K562 (cell line): ENCODE measurements at places on chromosomes 2 and 18. TPM values are rescaled to one million over a fixed set of nuclear protein-coding genes. Genes with fewer than 3 reads are reported as not detected.

DNA sequence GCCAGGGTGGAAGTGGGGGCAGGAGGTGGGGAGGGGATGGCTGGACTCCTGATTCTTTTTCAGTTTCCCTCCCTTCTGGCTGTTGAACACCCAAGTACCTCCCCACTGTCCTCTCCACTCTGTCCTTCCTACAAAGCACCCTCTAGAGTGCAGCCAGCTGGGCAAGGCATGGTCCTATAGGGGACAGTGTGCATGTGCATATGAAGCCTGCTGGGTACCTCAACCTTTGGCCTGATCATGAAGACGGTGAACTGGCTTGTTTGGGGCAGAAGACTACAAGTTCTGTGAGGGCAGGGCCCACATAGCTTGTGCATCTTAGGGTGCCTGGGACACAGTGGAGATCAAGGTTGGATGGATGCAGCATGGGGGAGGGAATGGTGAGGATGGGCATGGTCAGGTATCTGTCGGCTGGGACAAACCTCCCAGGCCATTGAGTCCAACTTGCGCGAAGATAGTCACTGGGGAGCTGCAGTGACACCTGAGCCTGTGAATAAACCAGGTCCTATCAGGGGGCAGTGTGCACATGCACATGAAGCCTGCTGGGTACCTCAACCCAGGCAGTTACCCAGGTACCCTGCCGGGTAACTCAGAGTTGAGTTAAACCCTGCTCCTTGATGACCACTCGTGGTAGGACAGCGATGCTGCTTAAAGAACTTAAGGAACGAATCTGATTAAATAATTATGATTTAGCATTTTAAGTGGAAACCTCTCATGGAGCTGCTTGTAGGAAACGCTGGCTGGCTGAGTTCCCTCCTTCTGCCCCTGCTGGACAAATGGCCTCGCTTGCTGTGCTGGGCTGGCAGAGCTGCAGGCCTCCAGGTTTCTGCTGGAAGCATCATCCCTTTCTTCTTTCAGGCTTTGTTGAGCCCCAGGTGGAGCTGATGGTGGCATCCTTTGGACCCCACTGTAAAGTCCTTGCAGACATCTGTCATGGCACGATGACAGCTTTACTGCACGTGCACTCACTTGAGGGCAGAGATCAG, 84.0 kb downstream of the POLR1A start:
- DNase-seq = no peak
- no peaks in the 10 kb centered on the region for H3K27me3 ChIP-seq
- no peak overlapping the region for H3K4me3 ChIP-seq
- peaks cover 29% of the 10 kb centered on the region; the same call in 2 of the 3 replicates for H3K36me3 ChIP-seq
- no peak overlapping the region for H3K27ac ChIP-seq
- peaks cover 7% of the 10 kb centered on the region; the same call in 2 of the 3 replicates for H3K4me1 ChIP-seq

DNA sequence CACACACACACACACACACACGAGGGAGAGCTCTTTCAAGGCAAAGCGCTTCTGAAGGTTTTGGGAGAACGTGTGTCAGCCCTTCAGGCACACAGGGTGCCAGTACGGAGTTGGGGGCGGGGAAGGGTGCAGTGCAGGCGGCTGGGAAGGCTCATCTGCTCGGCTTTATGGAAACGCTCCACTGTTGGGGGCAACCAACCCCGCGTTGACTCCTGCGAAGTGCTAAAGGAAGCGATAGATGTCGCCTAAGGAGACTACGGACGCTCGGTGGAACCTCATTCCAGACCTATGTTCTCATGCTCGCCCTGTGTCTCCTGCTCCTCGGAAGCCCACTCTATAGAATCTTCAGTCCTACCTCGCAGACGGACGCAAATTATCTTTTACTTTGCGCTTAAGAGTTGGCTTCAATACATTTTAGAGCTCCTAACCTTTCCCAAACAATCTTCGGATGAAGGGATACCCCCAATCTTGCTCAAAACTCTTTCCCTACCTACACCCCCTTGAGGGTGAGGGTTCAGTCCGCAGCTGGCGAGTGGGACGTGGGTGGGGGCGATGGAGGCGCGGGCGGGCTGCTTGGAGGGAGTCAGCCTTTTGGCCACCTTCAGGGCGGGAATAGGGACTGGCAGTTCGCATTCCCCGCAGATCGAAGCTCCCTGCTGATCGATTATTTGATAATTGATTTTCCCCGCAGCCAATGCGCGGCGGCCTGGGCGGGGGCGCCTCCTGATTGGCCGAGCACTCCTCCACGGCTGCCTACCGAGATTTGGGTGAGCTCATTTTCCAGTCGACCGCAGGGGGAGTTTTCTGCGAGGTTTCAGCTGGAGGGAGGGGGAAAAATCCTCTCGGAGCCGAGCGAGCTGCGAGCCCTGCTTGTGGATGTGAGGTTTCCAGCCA, 1.9 kb upstream of the MEIS1 start:
- peaks cover 4% of the 10 kb centered on the region; the same call in 2 of the 3 replicates for H3K36me3 ChIP-seq
- H3K4me3 ChIP-seq = peak overlapping the region; percentile 50
- peaks cover 28% of the 10 kb centered on the region for H3K4me1 ChIP-seq
- DNase-seq = peak; percentile 90

The COL4A4 gene
- 0.07 TPM in 1 of 2 replicates, not detected in the other for total RNA-seq

- H3K27ac ChIP-seq = no peak overlapping the region
- H3K4me3 ChIP-seq = no peak overlapping the region
- no peaks in the 10 kb centered on the region for H3K27me3 ChIP-seq
- DNase-seq = no peak
Measured at GRCh38 chr2:36677386-36677785, 19.1 kb upstream of the VIT start.

The CTNNA2 gene
- 0.09 and 0.40 TPM in 2 replicates for total RNA-seq

- no peak overlapping the region for H3K4me3 ChIP-seq
- H3K27ac ChIP-seq = no peak overlapping the region
- no peaks in the 10 kb centered on the region for H3K36me3 ChIP-seq
- no peaks in the 10 kb centered on the region for H3K4me1 ChIP-seq
- peaks cover 9% of the 10 kb centered on the region; the same call in 1 of the 2 replicates for H3K27me3 ChIP-seq
- DNase-seq = no peak
Measured at GRCh38 chr2:232465061-232465460, 9.1 kb downstream of the ALPI start.

GRCh38 chr2:230410263-230410662, 5.7 kb upstream of the SP100 start:
- peaks cover 13% of the 10 kb centered on the region; the same call in 2 of the 3 replicates for H3K4me1 ChIP-seq
- H3K27me3 ChIP-seq = no peaks in the 10 kb centered on the region
- H3K4me3 ChIP-seq = no peak overlapping the region
- no peaks in the 10 kb centered on the region for H3K36me3 ChIP-seq

DNA sequence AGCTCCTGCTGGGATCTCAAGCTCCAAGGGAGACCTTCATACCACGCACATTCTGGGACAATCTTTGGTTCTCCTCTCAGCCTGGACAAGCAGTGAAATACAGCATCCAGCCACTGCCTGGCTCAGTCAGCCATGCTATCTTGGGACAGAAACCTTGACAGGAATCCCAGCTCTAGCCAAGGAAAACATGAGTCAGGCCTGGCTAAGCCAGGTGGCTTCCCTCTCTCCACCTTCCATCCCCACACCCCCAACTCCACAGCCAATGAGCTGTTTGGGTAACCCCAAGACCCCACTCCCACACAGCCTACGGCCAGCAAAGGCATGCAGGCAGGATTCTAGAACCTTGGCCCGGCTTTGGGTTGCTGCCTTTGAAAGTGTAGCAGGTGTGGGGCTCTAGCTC, 64.9 kb downstream of the MCFD2 start:
- DNase-seq = peak; percentile 62
- H3K36me3 ChIP-seq = no peaks in the 10 kb centered on the region
- no peak overlapping the region for H3K4me3 ChIP-seq

The GCKR gene
- total RNA-seq = 0.25 and 0.55 TPM in 2 replicates

DNA sequence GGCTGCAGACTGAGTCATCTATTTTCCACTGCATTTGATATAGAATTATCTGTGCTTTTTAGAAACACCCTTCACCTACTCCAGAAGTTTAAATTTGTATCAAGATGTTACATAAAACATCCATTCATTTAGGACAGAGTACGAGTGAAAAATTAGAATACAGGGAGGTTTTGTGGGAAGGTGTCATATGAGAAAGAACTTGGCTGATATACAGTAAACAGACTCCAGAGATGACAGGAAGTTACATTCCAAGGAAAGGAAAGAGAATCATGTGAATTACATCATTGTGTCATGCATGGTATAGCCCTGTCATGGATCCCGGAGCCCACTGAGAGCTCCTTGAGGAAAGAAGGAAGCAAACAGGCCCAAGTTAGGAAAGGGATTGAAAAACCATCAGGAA, 341.5 kb upstream of the PKDCC start:
- no peak overlapping the region for H3K27ac ChIP-seq
- no peaks in the 10 kb centered on the region for H3K4me1 ChIP-seq
- no peaks in the 10 kb centered on the region for H3K27me3 ChIP-seq
- DNase-seq = no peak

DNA sequence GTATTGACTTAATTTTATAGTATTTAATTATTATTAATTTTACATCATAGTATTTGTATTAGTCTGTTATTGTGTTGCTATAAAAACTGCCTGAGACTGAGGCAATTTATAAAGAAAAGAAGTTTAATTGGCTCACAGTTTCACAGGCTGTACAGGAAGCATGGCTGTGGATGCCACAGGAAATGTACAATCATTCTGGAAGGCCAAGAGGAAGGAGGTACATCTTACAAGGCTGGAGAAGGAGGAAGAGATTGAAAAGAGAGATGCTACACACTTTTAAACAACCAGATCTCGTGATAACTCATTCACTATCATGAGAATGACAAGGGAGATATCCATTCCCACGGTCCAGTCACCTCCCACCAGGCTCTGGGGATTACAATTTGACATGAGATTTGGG, 2019.4 kb upstream of the PIK3C3 start:
- no peak overlapping the region for H3K27ac ChIP-seq
- H3K36me3 ChIP-seq = no peaks in the 10 kb centered on the region
- H3K4me1 ChIP-seq = no peaks in the 10 kb centered on the region
- no peaks in the 10 kb centered on the region for H3K27me3 ChIP-seq
- no peak for DNase-seq
- H3K4me3 ChIP-seq = no peak overlapping the region

GRCh38 chr2:31314761-31315160, 80.8 kb downstream of the EHD3 start:
- H3K4me3 ChIP-seq = no peak overlapping the region
- no peaks in the 10 kb centered on the region for H3K36me3 ChIP-seq
- peaks cover 3% of the 10 kb centered on the region; the same call in 1 of the 2 replicates for H3K27me3 ChIP-seq
- H3K27ac ChIP-seq = no peak overlapping the region
- DNase-seq = no peak
- no peaks in the 10 kb centered on the region for H3K4me1 ChIP-seq

GRCh38 chr2:76080154-76080553, 369.4 kb upstream of the GCFC2 start:
- H3K27me3 ChIP-seq = no peaks in the 10 kb centered on the region; the same call in 2 of the 3 replicates
- peaks cover 4% of the 10 kb centered on the region; the same call in 2 of the 3 replicates for H3K36me3 ChIP-seq
- no peaks in the 10 kb centered on the region for H3K4me1 ChIP-seq
- H3K27ac ChIP-seq = no peak overlapping the region
- no peak overlapping the region for H3K4me3 ChIP-seq

GRCh38 chr2:64718250-64718885, 64.7 kb upstream of the SERTAD2 start:
- DNase-seq = no peak
- H3K36me3 ChIP-seq = no peaks in the 10 kb centered on the region
- no peak overlapping the region for H3K27ac ChIP-seq

The MAPRE3 gene
- total RNA-seq = 26.7 and 29.8 TPM in 2 replicates

- no peaks in the 10 kb centered on the region for H3K4me1 ChIP-seq
- no peaks in the 10 kb centered on the region for H3K36me3 ChIP-seq
- no peak for DNase-seq
Measured at GRCh38 chr2:60504049-60504448, 49.4 kb downstream of the BCL11A start.

DNA sequence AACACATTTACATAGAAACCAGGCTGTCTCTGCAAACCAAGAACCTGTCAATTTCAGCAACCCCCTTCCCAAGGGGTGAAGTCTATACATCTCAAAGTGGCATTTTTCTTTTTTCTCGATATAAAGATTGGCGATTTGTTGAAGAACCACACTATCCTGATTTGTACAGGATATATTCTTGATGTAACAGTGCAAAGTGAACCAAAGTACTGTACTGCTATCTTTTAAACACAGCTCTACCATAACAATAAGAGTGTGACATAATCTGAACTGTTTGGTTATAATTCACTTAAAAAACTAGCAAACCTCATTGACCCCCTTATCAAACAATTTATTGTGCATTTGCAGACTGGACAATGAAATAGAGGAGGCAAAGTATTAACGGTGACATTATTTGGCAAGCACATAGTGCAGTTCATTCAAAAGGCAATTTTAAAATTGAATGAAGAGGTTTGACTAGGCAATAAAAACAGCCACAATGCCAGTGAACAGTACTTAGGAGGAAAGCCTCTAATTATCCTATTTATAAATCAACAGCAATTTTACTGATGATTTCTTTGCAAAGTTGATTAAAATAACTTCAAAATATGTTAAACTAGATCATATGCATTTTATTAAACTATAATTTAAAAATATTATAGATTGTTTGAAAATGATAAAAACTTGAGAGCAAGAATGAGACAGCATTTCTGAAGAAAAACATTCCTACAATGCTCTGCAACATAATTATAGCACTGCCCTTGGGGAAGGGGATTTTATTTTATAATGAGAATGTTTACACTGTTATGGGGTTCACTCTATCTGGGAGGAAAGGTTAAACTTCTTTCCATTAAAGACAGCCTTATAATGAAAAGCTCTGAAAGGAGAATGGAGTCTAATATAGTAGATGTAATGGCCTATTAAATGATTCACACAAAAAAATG, 440.9 kb downstream of the ZEB2 start:
- H3K27me3 ChIP-seq = no peaks in the 10 kb centered on the region
- H3K36me3 ChIP-seq = no peaks in the 10 kb centered on the region
- DNase-seq = no peak
- H3K4me3 ChIP-seq = no peak overlapping the region
- no peak overlapping the region for H3K27ac ChIP-seq

The ZNF2 gene
- total RNA-seq = 2.2 and 2.5 TPM in 2 replicates

DNA sequence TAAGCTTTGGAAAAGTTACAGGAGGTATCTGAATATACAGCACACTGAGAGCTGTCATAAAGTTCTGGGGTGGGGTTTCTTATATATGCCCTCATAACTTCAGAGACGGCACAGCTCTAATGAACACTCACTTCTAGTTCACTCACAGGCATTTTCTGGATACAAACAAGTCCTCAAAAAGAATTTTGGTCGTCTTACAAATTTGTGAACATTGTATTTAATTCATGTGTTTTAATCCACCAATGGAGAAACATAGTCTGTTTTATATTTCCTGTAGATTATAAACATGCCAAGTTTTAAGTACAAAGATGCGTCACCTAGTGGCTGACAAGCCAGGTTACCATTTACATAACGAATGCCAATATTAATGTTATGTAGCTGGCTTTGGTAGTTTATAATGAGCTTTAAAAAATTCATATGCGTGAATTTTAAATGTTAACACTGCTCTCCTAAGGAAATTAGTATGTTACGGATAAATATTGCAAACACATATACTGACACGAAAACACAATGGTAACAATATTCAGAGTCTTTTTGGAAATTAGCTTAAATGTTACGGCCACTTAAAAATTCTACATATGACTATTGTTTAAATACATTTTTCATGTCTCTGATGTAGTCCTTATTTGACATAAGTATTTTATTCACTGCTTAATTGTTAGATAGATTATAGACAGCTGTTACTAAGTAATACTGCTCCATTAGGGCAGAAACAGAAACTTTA, 2.5 kb downstream of the COL3A1 start:
- no peak overlapping the region for H3K4me3 ChIP-seq
- H3K4me1 ChIP-seq = no peaks in the 10 kb centered on the region
- no peaks in the 10 kb centered on the region for H3K36me3 ChIP-seq
